ENCODE measurements at places on chromosomes 3 and 15.

DNA sequence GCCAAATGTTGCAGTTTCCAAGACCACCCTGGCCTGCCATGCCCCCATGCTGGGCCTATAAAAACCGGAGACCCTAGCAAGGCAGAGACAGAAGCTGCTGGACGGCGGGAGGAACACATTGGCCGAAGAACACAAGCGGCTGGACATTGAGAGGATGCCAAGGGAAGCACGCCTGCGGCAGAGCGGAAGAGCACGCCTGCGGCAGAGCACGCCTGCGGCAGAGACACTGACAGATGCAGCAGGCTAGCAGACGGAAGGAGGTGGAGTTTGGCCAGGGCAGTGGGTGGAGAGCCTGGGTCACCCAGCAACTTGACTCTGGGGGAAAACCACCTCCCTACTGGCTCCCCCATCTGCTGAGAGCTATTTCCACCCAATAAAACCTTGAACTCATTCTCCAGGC is 322.3 kb upstream of the TBL1XR1 start:
- DNase-seq: no peak

DNA sequence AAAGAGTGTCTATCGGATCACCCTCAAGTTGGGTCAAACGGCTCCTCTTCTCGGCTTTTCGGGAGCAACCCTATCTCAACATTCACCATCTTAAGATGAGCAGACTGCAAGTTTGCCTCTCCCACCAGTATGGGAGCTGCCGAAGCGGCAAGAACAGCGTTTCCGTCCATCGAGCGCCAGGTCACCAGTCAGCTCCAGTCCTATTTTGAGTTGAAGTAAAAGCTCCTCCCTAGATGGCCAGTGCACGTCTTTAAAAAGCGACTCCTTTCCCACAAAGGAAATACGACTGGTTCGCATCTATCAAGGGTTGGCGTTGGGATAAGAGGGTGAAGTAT is 369 bp upstream of the U2SURP start:
- DNase-seq: no peak

DNA sequence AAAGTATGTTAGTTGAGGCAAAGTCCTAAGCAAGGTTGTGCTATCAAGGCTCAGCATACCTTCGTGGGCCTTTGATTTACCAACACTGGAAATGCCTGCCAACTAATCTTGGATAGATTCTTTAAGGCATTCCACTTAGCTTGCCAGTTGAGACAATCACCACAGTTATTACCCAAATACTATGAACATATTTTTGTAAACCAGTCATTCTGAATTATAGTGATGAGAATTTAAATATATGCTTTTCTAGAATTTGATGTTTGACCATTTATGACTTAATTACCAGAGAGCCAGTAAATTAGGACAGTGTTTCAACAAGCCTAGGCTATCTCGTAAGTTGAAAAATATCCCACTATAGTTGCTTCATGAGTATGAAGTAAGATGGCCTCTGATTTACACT is 15.5 kb downstream of the TRIM59 start:
- no peak for DNase-seq

DNA sequence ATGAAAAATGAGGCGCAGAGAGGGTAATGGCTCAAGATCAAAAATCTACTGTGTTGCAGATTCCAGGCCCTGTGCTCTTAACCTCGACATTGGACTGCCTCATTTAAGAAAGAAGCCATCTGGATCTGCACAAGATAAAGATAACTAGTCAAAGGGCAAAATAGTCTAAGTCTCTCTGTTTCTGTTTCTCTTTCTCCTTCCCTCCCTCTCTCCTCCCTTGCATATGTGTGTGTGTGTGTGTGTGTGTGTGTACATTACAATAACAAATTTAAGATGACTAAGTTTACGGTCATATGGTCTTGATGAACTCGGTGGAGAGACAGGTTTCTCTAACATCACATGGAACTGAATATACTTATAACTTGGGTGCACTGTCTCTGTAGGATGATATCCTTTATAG is 69.2 kb downstream of the MEIS2 start:
- DNase-seq: no peak

GRCh38 chr15:25242957-25243799 is 195.6 kb downstream of the UBE3A start:
- no peak for DNase-seq

- no peak for DNase-seq
Observed at GRCh38 chr3:56776556-56776950, 25.2 kb downstream of the ARHGEF3 start.

DNA sequence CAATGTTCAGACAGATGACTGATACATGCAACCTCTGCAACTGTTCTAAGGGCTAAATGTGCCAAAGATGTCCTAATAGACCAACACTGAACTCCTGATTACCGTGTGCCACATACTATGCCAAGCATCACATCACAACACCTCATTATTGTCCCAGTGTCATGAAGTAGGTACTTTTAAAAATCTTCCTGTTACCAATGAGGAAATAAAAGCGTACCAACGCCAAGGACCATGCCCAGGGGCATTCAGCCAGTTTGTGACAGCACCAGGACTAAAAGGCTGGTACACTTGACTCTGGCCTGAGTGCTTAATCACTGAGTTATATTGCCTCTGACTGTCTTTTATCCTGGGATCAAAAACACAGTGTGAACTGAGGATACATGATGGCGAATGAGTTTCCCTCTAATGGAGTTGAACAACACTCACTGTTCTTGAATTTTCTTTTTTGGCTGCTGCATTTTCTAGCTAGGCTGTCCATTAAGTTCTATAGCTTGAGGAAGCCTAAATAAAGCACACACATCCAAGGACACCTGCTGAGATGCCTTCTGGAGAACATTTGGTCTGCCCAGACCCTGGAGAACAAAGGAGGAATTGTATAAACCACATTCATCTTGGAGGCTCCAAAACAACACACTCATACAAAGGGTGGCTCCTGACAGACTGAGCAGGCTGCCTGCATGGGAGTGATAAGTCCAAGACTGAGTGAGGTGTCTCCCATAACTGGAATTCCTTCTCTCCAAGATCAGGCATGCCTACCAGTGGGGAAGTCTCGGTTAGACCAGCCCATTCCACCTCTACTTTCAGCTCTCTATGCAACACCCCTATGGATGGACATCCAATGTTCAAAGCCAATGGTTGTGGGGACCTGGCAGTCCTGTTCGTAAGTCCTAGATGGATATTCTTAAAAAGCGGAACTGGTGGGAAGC is 126.7 kb upstream of the PRICKLE2 start:
- DNase-seq: no peak

- DNase-seq: peak; percentile 72
Observed at GRCh38 chr15:31325595-31326155, 960 bp upstream of the KLF13 start.

GRCh38 chr3:183434992-183435391 is 6.6 kb upstream of the MCF2L2 start:
- no peak for DNase-seq
